ENCODE measurements at places on chromosomes 1 and 21. TPM values are rescaled to one million over a fixed set of nuclear protein-coding genes. Genes with fewer than 3 reads are reported as not detected.

- no peak for DNase-seq
Measured at GRCh38 chr1:77313491-77313890, 31.7 kb downstream of the AK5 start.

CHRNB2 gene
- not detected for total RNA-seq

DNA sequence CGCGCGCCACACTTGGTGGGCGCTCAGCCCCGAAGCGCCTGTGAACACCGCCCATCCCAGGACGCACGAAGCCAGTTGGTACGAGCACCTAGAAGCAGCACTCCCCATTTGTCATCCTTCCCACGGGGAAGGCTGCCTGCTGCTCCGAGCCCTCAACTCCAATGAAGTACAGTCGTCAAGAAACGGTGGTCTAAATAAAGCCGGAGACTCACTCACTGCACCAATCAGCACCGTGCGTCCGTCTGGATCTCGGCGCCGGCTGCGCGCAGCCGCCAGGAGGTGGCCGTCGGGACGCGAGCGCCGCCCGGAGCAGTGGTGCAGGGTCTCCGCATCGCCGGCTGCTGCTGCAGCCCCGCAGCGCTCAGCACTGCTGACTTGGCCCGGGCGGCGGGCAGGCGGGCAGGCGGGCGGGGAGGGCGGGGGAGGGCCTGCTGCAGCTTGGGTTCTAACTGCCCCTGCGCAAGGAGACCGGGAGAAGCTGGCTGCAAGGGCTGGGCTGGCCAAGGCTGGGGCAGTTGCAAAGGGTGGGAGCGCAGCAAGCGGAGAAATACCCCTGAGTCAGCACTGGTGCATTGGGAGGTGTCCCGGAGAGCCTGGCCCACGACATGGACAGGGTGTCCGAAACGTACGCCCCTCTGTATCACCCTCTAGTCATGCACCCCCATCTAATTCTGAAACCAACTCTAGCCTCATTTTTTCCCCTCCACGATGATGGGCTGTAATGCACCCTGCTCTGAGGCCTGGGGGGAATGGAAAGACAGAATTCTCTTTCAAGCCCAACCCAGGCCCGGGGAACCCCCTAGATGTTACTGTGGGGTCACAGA is 35.8 kb upstream of the H6PD start:
- peak; percentile 82 for DNase-seq

- DNase-seq = no peak
Measured at GRCh38 chr1:44316231-44316759, 38.8 kb downstream of the ERI3 start.

CLCNKA gene
- 1.0 TPM for total RNA-seq

- DNase-seq = no peak
Measured at GRCh38 chr1:12063141-12064072, at the start of gene TNFRSF8. Gene TNFRSF8, plus strand, starts transcription at chr1:12063303. Its CDS starts 296 bp downstream, at chr1:12063599.

DNA sequence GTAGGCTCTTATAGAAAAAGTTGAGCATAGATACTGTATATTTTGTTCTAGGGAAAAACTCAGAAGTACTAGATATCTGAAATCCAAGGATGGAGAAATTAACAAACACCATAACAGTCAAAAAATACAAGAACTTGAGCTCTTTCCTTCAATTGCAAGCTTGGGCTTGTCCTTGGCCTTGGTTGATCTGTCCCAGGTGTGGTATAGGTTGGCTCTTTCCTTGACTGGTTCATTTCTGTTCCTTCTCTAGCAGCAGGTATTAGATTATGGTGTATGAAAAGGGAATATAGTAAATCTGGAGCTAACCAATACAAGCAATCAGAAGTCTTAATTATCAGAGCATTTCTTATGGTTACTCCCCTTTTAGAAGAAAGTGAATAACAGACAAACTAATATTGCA is 198.6 kb downstream of the GPATCH2 start:
- no peak for DNase-seq

ZNF281 gene
- 13.1 TPM for total RNA-seq

PDPN gene
- 16.6 TPM for total RNA-seq

DNA sequence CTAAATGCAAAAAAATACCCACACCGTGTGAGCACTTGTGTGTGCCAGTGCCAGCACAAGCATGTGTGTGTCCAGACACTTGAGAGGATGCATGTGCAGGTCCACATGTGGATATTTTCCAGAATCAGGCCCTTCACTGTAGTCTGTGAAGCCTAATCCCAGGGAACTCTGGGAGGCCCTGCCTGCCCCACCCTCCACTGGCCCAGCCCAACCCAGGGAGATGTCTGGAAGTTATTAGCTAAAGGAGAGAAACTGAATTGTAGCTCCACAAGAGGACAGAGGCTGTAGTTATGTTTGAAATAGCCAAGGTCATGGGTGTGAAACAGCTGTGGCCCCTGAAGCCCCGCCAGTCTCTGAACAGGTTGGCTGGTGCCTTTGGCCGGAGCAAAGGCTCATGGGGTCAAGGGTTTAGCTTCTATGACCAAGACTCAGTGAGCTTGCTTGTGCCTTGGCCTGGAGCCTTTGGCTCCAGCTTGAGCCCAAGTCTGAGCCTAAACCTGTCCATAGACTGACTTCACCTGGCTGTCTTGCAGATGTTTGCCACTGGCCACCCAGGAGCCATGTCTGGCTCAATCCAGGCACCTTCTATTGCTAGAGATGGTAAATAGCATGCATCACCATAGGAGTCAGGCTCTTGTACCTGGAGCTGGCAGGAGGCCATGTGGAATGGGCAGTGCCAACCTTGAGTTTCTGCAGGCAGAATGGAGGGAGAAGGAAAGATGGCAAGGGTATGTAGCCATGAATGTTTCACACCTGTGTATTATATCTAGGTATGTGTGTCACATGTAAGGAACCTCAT is 69.9 kb downstream of the TMEM53 start:
- DNase-seq = no peak

DNA sequence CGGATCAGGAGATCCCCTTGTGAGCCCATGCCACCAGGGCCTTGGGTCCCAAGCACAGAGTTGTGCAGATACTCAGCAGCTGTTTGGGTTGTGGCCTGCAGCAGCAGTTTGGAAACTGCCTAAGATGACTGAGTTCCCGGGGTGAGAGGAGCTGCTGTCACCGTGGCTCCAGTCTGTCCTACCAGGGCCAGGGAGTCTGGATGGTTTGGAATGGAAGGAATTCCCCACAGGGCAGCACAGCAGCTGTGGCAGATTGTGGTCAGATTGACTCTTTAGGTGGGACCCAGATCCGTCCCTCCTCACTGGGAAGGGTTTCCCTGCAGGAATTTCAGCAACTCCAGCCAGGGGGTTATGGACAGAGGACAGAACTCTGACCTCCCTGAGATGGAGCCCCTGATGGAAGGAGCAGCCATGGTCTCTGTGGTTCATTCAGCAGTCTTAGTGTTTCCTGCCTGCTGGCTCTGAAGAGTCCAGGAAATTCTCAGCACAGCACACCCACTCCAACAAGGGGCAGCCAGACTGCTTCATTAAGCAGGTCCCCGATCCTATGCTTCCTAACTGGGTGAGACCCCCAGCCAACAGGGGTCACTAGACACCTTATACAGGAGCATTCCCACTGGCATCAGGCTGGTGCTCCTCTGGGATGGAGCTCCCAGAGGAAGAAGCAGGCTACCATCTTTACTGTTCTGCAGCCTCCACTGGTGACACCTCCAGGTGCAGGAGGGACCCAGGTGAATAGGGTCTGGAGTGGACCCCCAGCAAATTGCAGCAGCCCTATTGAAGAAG is 51.5 kb upstream of the TNFSF4 start:
- DNase-seq = no peak

PM20D1 gene
- total RNA-seq = 0.19 TPM

SDF4 gene
- 140 TPM for total RNA-seq

DNA sequence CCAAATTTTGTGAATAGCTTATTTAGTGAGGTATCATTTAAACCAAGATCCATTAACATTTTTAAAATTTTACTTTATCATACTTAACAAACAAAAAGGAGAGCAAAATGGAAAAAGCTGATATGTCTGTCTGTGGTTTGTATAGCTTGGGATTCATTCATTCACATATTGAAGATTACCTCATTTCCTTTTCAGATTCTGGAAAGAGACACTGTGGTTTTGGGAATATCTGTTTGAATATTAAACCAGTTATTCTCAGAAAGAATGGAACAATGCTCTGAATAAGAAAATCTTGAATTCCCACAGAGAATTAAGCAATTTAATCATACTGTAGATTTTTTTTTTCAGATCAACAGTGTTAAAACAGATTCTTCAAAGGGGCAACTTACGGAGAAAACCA is 93.8 kb upstream of the PRDX6 start:
- DNase-seq = no peak

S100A3 gene
- 3.8 TPM for total RNA-seq

- no peak for DNase-seq
Measured at GRCh38 chr1:61255358-61255703, 173.0 kb downstream of the NFIA start.

- no peak for DNase-seq
Measured at GRCh38 chr1:234554218-234554697, 55.7 kb downstream of the IRF2BP2 start.

LRRN2 gene
- total RNA-seq = 1.3 TPM

GRCh38 chr1:88298506-88298905 is 385.6 kb upstream of the PKN2 start:
- no peak for DNase-seq

KCNQ4 gene
- 7.2 TPM for total RNA-seq

GRCh38 chr1:155261493-155261851 is 688 bp downstream of the SCAMP3 start:
- no peak for DNase-seq

GRCh38 chr1:118948846-118949245 is 39.3 kb downstream of the TBX15 start:
- no peak for DNase-seq

- DNase-seq = no peak
Measured at GRCh38 chr1:25869909-25870606, 5.5 kb downstream of the PAQR7 start.

DNA sequence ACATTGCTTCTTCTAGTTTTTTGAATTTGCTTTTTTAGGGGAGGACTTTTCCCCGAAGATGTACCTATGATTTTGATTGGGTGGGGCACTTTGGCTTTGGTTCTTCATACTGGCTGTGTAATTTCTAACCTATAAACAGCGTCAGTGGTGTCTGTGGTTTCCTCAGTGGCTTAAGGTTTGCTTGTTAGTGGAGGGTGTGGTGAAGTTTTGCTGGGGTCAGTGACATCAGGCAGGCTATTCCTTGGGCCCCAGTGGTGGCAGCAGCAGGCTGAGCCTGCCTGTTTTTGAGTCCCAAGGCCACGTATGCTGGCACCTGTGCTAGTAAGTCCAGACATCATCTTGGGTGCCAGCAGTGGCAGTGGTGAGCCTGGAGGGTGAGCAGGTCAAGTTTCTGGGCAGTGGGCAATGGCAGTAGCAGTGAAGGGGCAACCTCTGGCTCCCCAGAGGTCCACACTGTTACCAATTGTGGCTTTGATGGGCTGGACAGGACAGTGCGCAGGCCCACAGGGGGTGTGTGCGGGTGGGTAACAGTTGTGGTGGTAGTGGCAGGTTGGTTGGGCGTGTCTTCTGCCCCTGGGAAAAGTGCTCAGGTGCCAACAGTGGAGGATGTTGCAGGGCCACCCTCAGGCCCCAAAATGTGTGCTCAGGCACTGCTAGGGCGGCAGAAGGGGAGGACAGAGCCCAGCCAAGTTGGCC is 54.9 kb upstream of the B3GALT2 start:
- DNase-seq = no peak

DNA sequence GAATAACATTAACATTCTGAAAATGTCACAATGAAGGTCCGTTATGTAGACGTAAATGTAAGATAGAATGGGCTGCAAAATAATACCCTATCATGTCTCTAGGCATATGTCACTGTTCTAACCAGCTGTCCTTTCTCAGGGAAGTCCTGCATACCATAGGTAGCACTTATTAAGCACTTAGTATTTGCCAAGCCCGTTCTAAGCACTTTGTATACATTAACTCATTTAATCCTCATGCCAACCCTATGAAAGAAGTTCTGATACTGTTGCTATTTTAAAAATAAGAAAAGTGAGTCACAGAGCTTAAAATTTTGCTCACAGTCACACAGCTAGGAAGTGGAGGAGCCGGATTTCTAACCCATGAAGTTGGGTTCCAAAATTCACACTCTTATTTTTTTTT is 15.7 kb downstream of the GAS5 start:
- no peak for DNase-seq

CAMK2N1 gene
- 11.5 TPM for total RNA-seq

SH2D5 gene
- total RNA-seq = 0.39 TPM

DNA sequence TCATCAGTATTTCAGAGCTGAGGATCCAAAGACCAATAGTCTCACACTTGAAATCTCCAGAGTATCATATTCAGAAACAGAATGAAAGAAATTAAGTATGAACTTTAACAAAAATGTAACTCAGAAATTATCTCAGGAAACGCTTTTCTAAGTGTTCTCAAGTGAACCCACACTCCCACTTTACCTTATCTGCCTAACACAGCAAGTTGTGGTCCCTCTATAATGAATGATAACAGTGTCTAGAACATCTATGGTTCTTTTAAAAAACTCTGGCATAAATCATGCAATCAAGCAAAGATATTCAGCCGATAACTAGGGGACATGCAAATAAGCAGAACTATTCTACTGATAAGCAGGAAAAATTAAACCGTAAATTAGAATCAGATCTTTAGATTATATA is 1574.2 kb downstream of the PLA2G4A start:
- DNase-seq = no peak

C1orf226 gene
- total RNA-seq = 4.4 TPM

DNA sequence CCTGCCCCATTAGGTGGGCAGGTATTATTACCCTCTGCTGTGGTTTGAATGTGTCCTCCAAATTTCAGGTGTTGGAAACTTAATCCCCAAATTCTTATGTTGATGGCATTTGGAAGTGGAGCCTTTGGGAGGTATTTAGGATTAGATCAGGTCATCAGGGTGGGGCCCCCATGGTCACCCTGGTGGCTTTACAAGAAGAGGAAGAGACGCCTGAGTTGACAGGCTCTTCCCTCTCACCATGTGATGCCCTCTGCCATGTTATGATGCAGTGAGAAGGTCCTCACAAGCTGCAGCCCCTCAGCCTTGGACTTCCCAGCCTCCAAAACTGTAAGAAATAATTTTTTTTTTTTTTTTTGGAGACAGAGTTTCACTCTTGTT is 8.8 kb upstream of the THEMIS2 start:
- no peak for DNase-seq

DNA sequence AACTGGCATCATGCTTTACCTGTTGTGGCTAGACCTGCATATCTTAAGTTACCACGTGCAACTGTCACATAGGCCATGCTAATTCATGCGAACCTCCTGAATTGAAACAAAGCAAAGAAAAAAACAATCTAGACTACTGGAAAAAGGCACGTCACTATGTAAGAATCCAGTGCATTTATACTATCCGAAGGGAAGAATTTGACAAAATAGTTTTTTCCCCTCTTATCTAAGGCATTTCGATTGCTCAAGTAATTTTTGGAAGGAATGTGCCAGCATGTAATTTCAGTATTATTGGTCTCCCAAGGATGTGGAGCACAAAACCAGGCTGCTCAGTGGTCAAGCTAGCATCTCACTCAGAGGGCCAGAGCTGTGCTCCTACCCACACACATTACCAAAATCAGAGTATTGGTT is 31.5 kb upstream of the C1orf198 start:
- no peak for DNase-seq
